ENCODE measurements at places on chromosomes 13 and 19.

GRCh38 chr13:84648069-84648640, 765.9 kb upstream of the SLITRK1 start:
- no peak for DNase-seq

- no peak for DNase-seq
Observed at GRCh38 chr19:45146251-45146650, 14.5 kb downstream of the NKPD1 start.

DNA sequence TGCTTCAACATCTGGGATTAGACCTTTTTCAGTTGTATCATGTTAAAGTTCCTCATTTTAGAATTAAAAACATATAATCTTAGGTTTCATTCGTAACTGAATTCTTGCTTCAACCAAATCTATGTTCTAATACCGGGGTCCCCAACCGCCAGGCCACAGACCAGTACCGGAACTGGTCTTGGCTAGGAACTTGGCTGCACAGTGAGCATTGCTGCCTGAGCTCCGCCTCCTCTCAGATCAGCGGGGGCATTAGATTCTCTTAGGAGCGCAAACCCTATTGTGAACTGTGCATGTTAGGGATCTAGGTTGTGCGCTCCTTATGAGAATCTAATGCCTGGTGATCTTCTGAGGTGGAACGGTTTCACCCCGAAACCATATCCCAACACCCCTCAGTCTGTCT, 19.2 kb downstream of the ITM2B start:
- DNase-seq = no peak

GRCh38 chr19:49387936-49388372, at the start of gene KASH5:
Gene KASH5 (plus strand): TSS chr19:49388249. CDS start chr19:49390884, 2,635 bp downstream.
- DNase-seq = peak; percentile 89

- DNase-seq = no peak
Observed at GRCh38 chr13:23671377-23671776, 101.2 kb downstream of the TNFRSF19 start.

DNA sequence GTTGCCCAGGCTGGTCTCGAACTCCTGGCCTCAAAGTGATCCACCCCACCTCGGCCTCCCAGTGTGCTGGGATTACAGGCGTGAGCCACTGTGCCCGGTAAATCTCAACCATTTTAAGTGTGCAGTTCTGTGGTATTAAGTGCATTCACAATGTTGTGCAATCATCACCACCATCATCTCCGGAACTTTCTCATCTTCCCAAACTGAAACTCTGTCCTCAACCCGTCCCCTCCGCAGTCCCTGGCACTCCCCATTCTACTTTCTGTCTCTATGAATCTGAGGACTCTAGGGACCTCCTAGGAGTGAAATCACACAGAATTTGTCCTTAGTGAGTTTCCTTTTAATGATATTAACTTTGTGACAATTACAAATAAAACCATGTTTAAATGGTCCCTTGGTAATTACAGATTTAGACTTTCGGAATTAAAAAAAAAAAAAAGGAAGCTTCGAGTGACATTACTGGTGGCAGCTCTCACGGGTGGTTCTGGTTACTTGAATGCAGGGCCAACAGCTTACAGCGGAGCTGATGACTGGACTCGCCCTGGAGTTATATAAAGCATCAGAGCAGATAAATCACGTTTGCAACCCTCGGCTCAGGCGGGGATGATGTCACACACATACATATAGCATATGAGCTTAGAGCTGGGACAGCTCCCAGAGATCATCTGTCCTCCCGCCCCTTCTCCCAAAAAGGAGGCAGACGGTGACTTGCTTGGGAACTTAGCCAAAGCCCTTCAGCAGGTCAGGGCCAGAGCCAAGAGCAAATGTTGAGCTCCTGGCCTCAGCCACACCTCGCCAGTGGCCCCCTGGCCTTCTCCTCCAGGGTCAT, 89.8 kb downstream of the ZNF557 start:
- no peak for DNase-seq

- no peak for DNase-seq
Observed at GRCh38 chr13:28620011-28620830, 38.7 kb upstream of the POMP start.

GRCh38 chr13:60969656-60970055, 446.0 kb downstream of the PCDH20 start:
- DNase-seq = no peak

DNA sequence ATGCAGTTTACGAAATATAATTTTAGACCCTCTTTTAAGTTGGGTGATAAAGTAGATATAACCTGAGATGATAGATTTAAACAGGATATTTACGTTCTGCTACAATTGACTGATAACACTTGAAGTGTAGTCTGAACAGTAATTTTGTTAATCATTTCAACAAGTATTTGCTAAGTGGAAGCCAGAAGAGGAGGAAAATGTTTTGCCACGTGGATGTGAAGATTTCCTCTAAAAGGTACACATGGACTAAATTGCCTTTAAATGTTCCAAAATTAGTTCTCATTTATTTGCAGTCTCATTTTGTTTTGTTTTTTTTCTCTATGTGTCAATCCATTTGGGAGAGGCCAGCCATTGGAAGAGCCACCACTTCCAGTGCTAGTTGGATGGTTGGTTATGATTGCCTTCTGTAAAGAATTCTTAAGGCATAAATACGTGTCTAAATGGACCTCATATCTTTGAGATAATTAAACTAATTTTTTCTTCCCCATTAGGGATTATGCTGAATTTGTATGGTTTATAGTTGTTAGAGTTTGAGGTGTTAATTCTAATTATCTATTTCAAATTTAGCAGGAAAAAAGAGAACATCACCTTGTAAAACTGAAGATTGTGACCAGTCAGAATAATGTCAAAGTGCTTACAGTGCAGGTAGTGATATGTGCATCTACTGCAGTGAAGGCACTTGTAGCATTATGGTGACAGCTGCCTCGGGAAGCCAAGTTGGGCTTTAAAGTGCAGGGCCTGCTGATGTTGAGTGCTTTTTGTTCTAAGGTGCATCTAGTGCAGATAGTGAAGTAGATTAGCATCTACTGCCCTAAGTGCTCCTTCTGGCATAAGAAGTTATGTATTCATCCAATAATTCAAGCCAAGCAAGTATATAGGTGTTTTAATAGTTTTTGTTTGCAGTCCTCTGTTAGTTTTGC, 2.8 kb downstream of the MIR17HG start:
- DNase-seq = no peak

DNA sequence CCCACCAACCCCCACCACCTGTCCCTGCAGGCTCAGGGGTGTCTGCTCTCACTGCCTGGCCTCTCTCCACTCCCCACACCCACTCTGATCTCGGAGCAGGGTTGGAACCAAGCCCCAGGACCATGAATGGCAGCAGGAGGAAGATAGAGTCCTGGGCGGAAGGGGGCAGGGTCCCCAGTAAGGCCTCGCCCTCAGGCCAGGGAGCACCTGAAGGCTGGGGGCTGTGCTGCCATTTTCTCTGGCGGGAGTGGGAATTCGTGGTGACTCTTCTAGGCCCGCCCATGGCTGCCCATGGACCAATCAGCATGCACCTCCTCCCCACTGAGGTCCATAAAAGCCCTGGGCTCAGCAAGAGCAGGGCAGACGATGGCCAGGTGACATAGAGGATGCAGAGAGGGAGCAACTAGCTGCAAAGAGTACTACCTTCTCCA, 25.0 kb downstream of the KBTBD6 start:
- no peak for DNase-seq

DNA sequence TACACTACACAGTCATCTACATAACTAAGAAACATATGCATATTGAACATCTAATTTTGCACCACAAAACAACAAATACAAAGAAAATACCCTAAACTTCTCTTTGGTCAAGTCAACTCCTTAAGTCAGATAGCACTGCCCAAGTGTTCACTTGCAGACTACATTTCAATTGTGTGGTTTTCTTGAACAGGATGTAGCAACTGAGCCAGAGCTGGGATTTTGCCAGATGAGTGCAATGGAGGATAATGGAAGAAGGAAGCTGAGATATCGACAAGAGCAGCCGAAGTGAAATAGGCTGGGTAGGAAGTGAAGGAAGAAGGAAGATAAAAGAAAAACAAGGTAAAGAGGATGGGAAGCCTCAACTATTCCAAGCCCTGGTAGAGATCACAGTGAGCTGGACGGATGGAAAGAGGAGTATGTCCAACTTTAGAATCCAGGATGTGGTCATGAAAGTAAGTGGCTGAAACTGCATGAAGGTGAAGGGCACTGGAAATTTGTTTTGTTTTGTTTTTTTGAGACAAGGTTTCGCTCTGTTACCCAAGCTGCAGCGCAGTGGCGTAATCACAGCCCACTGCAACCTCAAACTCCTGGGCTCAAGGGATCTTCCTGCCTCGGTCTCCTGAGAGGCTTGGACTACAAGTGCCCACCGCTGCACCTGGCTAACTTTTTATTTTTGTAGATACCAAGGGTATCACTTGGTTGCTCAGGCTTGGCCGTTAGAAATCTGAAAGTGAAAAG, 15.0 kb downstream of the NUFIP1 start:
- DNase-seq = no peak

GRCh38 chr13:73222627-73223305, 164.0 kb downstream of the KLF5 start:
- DNase-seq = no peak

GRCh38 chr19:44749994-44750393, 1.5 kb downstream of the BCL3 start:
- no peak for DNase-seq

DNA sequence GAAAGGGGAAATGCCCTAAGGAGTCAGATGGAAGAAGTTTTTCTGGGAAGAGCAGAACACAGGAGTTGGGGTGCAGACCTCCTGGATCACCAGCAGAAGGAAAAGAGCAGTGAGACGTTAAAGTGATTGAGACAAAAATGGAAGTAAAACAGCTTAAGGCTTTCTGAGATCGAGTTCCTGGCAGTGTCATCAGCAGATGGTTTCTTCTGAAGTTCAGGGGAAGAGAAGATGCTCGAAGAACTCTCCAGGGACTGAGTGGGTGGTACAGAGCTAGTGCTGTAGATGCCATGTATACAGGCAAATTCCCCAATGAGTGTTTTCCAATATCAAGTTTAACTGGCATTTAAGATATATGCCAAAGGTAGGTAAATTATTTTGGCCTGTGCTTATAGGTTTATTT, 272.2 kb upstream of the KLF12 start:
- no peak for DNase-seq

DNA sequence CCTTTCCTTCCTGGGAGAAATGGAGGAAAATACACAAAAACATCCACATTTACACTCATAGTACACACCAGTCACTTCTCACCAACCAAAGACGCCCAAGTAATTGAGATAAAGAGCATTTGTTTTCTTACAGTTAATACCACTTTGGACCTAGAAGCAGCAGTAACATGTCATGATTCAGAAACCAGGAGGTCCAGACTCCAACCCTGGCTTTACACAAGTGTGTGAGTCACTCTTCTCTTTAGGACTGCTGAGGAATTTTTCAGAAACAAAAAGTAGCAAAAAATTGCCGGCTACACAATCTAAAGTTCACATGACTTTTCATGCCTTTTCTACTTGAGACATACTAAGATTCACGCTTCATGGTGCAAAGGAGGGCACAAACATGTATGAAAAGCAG, 42.1 kb downstream of the TUBGCP3 start:
- DNase-seq = no peak

DNA sequence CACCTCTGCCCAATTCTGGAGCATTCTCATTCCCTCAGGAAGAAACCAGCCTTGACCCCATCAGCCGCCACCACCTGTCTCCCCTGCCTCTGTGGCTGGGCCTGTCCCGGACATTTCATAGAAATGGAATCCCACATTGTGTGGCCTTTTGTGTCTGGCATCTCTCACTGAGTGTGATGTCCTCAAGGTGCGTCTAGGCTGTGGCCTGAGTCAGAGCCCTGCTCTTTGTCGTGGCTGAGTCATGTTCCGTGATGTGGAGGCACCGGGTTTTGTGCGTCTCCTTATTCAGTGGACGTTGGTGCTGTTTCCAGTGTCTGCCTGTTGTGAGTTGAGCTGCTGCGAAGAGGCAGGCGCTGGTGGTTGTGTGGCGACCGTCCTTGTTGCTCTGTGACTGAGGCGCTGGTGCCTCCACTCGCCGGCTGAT, 3.5 kb downstream of the FZR1 start:
- DNase-seq = no peak

DNA sequence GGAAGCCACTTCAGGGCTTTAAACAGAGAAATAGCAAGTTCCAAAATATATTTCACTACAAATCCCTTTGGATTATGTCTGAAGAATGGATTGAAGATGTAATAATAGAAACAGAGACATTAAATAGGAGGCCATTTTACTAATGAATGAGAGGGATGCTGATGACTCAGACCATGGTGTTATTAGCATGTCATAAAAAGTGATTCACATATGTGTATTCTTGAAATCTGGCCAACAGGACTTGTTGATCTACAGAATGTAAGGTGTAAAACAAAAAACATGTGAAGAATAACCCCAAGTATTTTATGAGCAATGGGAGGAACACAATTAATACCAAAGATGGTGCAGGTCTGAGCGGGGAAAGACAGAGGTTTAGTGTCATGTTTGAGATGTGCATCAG, 873.7 kb downstream of the SLITRK5 start:
- no peak for DNase-seq

DNA sequence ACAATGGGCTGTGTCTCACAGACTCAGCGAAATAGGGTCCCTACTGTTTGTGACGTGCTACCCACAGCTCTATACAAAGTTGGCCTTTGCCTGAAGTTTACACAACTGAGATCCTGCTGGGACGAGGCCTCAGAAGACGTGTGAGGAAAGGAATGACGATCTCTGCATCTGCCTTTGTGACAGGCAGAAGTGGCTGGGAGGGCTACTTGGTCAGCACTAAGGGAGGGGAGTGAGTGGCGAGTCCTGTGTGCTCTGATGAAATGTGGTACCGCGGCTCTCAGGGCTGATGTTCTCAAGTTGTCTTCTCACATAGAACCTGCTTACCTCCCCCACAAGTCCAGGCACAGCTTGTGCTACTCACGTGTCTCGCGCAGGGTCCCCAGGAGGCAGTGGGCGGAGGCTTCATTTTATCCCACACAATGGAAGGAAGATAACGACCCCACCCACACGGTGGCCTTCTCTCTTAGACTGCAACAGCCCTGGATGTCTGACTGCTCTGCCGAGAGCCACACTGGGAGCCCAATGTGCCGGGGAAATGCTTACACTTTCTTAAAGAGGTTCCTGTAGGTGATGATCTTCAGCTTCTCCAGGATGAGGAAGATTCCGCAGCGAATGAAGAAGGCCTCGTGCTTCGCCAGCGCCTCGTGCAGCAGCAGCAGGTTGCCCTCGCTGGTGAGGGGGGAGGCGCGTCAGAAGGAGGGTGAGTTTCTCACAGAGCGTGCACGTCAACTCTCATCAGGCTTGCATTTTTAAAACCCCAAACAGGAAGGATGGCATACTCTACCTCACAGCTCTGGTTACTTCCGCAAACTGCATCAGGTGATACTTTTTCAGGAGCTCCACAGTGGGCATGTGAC, 21.2 kb downstream of the PROZ start:
- DNase-seq = no peak
